Coronary artery (tissue), 2 donors: ENCODE measurements at places on chromosomes 5 and 9.

DNA sequence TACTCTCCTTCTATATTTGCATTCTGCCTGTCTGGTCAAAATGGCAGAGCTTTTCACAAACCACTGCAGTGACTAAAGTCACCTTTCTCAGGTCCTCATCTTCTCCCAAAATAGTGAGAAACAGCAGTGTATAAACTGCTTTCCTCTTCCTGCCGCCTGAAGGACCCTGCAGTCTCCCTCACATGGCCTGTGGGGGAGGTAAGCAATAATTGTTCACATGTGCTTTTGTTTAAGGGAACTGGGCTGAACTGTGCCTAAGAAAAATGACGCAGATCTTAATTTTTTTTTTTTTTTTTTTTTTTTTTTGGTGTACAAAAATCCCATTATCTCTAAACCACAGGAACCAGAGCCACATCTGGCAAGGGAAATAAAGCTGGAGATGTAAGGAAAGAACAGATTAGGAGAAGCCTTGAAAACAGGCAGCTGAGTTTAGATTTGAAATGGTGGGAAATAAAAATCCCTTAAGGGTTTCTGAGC, 131.7 kb upstream of the VLDLR start:
- DNase-seq = no peak

- DNase-seq = no peak
These were observed 314.2 kb downstream of the CDK5RAP2 start for GRCh38 chr9:120265791-120266190.

- no peak for DNase-seq
These were observed 42.9 kb downstream of the STARD4 start for GRCh38 chr5:111469293-111469896.

DNA sequence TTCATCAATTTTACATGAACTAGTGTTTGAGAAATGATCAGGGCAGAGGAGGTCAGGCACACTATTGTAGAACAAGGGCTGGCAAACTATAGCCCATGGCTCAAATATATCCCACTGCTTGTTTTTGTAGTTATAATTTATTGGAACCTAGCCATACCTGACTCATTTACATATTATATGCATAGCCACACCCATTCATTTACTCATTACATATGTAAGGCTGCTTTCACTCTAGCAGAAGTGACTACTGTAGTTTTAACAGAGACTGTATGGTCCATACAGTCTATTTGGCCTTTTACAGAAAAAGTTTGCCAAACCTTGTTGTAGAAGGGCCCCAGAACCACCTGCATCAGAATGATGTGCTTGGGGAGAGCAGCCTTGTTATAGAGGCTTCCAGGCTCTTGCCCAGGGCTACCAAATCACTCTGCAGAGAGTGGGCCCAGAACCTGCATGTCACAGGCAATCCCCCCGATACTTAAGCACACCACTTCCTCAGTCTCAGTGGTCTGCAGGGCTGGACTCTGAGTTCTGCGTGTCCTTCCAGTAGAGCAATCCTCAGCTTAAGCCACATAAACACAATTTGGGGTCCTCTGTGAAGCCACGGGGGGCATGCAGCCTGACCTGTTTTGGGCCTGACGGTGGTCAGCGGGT, 6.7 kb downstream of the ANKS6 start:
- DNase-seq = no peak
